ENCODE measurements at places on chromosomes 4 and X.

DNA sequence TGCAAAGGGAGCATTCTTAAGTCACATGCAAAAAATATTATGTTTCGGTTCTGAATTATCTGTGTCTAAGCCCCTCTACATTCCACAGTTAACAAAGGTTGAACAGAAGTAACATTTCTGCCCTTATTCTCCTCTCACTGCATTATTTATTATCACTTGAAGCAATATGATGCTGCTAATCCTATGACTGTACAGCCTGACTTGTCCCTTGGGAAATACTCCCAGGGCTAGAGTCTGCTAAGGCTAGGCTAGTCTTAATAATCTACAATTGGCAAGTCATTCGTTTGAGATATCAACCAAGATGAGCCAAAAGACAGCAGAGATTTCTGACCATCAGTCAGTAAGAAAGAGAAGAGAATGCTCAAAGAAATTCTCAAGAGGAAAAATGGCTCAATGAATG, 226.9 kb upstream of the HCCS start:
- peak; percentile 69 for DNase-seq

DNA sequence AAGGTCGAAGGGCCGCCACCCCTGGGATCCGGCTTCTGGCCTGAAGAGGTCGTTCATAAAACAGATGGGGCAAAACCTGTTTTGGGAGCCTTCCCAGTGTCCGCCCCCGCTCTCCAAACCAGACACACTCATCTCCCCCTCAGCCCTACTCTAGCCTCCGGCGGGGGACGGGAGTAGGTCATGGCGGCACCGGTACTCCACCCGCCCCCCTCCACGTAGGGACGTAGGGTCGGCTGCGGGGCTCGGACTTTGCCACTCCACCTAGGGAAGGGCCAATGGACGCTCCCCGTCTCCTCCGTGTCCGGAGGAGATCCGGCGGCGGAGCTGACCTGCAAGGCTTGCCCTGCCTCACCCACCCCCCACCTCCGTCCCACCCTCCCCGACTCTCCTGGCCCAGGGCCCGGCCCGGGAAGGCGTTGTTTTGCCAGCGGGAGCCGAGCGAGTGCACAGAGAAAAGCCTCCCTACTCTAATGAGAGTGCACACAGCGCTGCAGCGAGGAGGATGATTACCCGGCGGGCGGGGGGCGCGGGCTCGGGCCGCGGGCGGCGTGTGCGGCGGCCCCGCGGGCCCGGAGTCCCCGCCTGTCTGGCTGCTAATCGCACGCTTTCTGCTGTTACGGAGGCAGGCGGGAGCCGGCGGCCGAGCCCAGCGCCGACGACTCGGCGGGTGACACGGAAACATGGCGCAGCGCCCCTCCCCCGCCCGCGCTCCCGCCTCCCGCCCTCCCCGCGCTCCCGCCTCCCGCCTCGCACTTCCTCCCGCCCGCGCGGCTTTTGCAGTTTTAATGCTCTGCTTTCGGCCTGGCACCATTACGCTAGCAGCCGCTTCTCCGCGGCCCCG, 8.3 kb upstream of the BCOR start:
- DNase-seq: no peak

DNA sequence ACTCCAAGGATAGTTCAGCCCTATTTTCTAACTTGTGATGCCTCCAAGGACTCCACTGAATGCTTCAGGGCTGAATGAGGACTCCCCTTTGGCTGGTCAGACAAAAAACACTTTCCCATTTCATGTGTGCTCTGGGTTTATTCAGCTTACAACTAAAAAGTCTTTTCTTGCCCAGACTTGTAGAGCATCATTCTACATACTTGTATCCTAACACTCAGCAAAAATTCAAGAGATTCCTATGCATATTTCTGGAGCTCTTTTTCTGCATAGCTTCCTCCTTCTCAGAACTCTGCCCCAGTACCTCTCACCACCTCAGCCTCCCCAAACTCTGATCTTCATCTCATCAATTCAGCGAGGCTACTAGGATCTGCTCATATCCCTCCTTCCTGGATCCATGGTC, 22.2 kb upstream of the KLF3 start:
- no peak for DNase-seq

GRCh38 chr4:20384456-20384855, 132.8 kb downstream of the SLIT2 start:
- DNase-seq: no peak

DNA sequence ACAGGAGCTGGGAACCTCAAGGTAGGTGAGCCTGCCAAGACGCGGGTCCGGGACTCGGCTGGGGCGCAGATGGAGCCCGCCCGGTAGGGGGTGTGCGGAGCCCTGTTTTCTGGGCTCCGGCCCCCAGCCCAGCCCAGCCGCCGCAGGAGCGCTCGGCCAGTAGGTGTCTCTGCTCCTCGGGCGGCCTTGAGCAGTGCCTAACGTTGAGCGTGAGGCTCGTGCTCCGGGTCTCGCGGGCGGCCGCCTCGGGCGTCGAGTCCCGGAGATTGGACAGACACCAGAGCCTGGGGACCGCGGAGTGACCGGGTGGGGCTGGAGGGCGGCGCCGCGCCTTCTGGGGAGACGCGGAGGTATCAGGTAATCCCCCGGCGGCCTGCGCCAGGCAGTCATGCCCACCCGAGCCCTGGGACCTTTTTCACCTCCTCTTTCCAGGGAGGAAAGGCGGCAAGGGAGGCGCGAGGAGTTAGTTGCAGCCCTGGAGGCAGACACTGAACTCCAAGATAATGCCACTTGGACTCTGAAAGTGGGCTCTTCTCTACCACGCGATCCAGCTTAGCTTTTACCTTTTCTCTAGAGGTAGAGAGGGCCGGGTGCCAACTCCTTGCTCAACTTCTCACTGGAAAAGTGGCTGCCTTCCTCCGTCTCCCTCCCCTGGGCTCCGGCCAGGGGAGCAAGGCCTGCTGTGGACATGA, 14.5 kb upstream of the FGG start:
- DNase-seq: peak; percentile 14
